ENCODE measurements at places on chromosomes 12 and 14.

DNA sequence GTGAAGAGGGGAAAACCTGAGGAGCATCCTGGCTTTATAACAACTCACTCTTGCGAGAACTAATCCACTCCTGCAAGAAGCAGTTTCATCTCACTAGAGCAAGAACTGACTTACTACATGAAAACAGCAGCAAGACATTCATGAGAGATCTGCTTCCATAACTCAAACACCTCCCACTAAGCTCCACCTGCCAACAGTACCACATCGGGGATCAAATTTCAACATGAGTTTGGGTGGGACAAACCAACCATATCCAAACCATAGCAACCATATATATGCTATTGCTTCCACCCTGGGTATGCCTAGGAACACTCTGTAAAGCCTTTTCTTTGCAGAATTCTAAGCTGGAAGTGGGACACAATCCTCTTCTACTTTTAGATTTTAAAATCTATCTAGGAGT, 13.9 kb upstream of the AVPR1A start:
- DNase-seq = no peak

- DNase-seq = peak; percentile 17
These were observed 97.3 kb upstream of the ALX1 start for GRCh38 chr12:85182699-85183098.

GRCh38 chr14:93153121-93153520, 31.6 kb downstream of the MOAP1 start:
- DNase-seq = no peak

DNA sequence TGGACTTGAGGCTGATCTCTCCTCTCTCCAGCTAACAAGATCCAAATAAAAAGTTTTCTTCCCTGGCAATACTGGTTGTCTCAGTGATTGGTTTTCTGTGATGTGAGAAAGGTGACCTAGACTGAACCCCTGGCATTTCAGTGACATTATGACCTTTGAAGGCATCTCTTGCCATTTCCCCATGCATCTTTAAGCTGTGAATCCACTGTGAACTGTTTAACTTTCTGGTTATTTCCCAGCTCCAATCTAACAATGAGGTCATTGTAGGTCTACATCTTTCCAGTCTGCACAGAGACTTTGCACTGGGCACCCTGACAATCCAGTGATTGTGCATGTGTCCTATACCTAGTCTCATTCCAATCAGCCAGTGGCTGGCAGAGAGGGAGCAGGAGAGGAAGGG, 155.9 kb upstream of the NUDT4 start:
- no peak for DNase-seq

- DNase-seq = no peak
These were observed 828.3 kb downstream of the VRK1 start for GRCh38 chr14:97625477-97625876.

- peak; percentile 8 for DNase-seq
These were observed 455.5 kb upstream of the MGAT4C start for GRCh38 chr12:86711731-86712130.

- no peak for DNase-seq
These were observed 912.0 kb downstream of the GALC start for GRCh38 chr14:87081004-87081403.

- peak; percentile 58 for DNase-seq
These were observed 307.7 kb downstream of the CCDC91 start for GRCh38 chr12:28497889-28498411.

- DNase-seq = peak; percentile 94
These were observed 31.1 kb downstream of the SSH1 start for GRCh38 chr12:108826101-108826806.

DNA sequence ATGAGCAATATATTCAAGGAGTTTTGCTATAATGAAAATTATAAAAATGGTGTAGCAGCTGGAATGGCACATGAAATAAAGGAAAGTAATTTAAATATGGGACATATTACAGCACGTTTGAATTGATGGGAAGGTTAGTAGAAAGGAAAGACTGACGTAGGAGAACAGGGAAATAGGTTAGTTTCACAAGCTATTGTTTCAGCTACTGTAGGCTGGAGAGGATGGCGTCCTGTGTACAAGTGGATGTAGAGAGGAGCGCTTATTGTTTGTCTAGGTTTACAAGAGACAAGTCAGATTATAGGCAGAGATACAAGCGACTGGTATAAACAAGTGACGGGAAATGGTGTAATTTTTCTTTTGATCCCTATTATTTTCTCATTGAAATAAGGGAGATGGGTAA, 431.2 kb upstream of the PDE3A start:
- DNase-seq = no peak

DNA sequence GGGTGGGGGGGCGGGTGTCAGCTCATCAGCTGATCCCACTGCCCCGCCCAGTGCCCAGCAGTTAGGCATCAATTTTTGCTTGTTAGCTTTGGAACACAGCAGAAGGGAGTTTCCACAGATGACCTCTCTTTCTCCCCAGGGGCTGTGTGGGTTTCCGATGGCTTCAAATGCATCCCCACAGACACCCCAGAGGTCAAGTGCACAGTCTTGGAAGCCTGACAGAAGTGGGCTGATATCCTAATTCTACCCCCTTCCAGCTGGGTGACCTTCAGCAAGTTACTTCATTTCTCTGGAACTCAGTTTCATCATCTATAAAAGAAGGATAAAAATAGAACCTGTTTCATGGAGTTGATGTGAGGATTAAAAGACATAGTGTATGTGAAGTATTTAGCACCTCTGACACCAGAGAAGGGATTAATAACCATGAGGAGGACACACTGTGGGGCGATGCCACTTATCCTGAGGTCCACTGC, 22.0 kb downstream of the TTC9 start:
- no peak for DNase-seq

Measured in ELR (cell line).